Stimulated activated CD4-positive, alpha-beta T cell treated with anti-CD3 and anti-CD28 coated beads, TNF-alpha, amount 100 ng/mL, for 4 hours (primary cell): ENCODE measurements at places on chromosomes 6 and 20.

DNA sequence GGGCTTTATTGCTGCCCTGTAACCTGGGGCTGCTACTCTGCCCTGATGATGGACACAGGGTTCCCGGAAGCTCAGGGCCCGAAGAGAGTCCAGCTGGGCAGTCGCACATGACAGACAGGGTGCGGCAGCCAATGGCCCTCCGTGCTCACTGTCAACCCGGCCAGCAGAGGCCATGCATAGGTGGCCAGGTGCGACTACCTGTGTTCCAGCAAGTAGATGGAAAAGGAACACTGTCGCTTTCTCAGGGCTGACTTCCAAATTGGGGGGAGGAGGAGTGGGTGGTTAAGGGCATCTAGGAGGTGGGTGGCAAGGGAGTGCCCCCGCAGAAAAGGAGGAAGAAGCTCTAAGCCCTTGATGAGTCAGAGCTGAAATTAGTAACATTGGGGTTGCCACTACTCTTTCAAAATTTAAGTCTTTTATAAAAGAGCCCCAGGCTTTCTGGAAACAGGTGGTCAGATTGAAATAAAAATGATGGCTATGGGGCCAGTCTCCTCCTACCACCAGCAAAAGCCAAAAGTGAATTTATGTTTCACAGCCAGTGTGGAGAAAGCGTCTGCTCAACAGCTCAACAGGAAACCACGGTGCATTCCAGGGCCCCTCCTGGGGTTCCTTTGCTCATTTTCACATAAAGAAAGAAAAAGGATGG lies 2.3 kb upstream of the RAMACL start:
- no peak for DNase-seq

DNA sequence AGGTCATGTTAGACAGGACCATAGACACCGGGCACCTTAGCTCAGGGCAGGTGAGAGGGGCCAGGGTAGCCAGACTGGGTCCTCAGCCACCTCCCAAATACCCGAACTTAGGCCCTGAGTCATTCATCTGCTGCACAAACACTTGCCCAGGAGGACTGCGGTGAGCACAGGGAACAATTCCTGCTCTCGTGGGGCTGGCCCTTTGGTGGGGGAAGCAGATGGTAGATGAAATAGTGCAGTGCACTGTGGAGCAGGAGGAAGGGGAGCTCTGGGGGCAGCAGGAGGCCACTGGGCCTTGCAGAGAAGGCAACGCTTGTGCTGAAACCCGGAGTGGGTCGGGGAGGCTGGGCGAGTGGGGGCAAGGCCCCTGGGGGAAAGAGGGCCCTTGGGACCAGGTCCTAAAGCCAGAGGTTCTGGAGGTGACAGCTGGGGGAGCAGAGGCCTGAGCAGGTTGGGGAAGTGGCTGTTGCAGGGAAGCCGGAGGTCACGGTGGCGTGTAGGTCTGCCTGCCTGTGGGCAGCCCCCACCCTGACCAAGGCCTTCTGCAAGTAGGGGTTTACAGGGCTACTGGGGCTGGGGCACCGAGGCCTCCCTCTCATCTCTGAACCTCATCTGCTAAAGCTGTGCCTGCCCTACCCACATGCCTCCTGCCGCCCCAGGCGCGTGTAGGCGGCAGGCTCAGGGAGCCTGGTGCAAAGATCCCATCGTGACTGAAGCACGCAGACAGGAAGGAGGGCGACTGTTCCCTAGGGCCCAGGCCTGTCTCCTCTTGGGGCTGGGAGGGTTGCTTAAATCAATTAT lies 4.7 kb upstream of the NPBWR2 start:
- no peak for DNase-seq

GRCh38 chr6:159582736-159583135 lies 110.3 kb downstream of the SOD2 start:
- DNase-seq: no peak

DNA sequence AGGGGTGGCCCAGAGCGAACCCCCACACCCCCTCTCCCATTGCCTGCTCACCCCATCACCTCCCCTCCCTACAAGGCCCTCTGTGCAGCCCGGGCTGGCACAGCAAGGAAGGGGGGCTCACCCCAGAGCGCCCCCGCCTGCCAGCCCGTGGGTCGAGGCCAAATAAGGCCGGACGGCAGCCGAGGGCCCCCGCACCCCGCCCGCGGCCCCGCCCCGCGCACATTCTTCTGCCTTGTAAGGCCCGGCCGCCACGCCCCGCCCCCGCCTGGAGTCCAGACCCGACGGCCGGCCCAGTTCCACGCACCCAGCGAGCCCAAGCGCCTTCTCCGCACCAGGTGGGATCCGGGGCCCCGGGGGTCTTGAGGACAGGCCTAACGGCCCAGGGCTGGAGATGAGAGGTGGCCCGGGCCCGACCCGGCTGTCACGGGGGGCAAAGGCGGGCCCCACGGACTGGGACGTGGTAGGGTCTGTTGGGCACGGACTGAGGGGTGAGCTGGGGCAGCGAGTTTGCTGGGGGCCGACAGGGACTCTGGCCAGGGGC lies at the start of gene MYL9:
MYL9 (plus strand) TSS at position 293 of the 541 bp plus-strand sequence. CDS start 3,366 bp downstream, outside the sequence.
- DNase-seq: no peak

DNA sequence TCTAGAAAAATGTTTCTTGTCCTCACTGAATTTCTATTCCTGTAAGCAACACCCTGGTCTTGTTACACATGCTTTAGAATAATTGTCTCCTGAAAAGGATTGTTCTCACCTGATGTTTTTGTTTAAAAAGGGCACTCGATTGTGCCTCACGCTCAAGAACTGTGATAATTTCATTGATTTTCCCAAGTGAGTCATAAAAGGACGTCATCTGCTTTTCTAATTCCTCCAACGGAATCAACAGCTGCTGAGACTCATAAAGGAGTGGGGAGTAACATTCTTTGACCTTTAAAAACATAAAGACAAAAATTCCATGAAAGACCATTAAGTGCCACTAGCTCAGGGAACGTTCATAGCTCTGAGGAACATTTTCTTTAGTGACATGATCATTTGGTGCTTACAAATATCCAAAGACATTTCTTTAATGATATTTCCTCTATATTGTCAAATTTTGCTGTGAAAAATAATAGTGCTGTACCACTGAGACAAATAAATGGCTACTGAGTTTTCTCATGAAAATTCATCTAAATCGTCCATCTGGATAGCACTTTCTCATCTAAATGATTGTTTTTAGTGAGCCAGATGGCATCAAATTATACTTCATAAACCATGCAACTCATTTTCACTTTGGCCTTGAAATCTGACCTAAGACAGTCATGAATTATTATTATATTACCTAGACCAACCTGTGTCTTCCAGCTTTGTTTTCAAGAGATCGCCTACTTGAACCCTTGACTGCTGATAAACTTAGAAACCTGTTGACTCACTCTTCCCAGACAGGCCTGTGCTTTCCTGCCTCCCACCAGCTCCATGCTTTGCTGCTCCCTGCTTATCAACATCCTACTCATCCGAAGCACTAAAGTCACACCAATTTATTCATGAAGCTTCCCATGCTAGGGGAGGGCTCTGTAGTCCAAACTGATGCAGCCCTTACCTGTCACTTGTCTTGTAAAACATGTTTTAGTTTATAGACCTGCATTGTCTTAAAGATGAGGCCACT lies 178.2 kb downstream of the SYNE1 start:
- DNase-seq: no peak

DNA sequence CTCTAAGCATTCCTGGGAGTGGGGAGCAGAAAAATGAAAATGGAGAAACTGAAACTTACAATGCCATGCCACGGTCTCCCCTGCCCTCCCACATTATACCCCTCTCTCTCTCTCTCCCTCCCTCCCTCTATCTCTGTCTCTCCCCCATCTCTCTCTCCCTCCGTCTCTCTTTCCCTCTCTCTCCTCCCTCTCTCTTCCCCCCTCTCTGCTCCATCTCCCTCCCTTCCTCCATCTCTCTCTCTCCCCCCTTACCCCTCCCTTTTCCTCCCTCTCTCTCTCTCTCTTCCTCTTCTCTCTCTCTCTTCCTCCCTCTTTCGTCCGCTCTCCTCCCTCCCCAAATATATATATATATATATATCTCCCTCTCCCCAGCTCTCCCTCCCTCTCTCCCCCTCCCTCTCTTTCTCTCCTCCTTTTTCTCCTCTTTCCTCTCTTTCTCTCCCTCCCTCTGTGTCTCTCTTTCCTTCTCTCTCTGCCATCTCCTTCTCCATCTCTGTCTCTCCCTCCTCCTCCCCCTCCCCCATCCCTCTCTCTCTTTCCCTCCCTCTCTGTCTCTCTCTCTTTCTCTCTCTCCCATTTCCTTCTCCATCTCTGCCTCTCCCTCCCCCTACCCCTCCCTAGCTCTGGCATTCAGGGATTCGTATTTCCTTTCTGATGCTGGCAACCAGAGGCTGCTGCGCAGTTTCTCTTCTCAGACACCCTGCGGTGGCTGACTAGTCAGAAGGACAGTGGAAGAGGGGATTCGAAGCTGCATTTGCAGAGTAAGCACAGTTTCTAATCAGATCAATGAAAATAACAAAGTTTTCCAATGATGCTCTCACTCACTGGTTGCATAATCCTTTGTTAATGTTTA lies 13.9 kb upstream of the VAPB start:
- no peak for DNase-seq

- no peak for DNase-seq
Observed at GRCh38 chr6:5998236-5998635, 8.5 kb downstream of the NRN1 start.

GRCh38 chr20:34915749-34916455 lies 39.5 kb downstream of the ACSS2 start:
- no peak for DNase-seq

- no peak for DNase-seq
Observed at GRCh38 chr6:109305028-109305427, 77.2 kb downstream of the CD164 start.

DNA sequence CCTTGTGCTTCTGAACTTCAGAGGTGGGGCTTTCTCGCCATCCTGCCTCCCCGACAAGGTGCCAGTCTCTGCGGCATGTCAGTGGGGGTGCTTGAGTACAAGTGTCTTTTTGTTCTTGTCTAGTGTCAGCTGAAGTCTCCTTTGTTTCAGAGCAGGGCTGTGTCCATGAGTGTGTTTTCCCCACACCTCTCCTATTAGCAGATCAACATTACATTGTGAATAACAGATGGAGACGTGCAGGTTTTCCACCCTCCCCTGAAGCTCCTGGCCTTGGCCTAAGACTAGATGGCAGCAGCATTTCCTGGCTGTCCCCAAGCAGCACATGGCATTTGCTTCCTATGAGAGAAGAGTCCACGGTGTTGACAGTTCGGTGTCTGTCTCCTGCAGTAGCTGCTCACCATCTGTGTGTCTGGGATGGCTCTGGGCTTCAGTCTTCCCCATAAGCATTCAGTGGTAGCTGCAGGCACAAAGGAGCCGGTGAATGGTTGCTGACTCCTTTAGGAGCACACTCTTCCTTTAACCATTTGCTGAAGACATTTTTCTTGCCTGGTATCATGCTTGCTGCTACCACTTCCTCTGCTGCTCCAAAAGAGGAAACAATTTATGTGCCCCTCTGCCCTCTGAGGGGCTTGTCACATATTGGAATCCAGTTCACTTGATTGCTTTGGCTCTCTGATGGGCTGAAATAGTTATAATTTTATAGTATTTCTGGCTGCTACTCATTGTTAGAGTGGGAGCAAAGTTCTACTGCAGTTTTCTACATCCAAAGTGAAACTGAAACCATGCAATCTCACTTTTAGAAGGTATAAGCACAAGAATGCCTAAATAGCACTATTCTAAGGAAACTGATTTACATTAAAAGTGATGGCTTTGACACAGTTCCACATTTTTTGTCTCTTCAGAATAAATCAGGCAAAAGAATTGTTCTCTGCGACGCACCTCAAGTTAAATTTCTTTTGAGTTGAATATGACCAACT lies 913.0 kb downstream of the C6orf118 start:
- DNase-seq: no peak

DNA sequence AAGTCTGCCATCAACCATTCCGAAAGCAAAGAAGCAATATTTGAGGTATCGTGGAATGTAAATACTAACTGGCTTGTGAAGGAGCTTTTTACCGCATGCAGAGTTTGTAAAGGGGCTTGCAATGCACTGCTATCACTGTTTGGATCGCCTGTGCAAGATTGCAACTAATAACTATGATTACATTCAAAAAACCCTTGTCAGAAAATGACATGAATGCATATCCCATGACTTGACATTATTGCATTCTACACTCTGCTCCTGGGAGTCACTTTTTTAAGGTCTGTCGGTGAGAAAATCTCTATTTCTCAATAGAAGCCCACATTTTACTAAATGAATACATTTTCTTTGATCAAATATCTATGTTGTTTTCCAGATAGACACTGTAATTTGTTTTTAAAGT lies 335.4 kb upstream of the SPTLC3 start:
- DNase-seq: no peak

DNA sequence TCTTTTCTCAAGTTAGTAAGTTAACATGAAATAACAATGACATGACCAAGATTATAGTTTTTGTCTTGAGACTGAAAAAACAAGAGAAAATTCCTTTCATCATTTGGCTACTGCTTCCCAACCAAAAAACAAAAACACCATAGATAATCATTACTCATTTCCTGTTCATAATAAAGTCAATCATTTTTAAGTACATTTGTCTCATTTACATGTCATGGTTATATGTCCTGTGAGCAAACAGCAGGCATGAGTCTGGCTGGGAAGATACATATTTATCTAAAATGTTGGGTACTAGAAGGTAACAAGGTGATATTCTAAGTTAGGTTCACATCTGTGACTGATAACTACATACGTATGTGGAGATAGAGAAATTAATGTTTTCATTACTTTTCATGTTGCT lies 180.5 kb downstream of the ISM1 start:
- DNase-seq: no peak

DNA sequence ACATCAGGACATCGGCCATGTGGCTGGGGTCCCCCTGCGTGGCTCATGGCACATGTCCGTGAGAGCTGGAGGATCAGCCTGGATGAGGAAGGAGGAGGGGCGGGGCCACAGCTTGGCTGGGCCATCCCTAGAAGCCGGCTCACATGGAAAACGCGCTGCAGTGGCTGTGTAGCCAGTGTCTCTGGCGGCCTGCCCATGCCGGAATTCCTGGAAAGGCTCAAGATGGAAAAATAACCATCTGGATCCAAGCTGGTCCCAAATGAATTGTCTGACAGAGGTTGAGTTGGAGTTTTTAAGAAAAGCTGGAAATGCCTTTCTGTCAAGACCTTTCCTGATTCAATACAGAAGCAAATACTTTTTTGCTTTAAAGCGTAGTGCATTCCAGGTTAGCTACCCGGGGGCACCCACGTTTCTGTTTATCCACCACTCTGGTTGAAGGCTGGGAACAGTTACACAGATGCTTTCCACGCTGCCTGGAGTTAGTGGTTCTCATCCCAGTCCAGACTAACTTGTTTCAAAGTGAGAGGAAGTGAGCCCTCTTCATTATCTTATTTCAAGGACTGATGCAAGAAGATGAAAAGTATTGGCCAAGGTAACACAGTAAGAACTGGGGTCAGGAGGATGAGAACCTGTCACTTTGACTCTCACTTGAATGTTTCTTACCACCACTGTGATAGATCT lies 99.0 kb downstream of the GMPR start:
- no peak for DNase-seq
